ENCODE measurements at places on chromosomes 3 and 15.

GRCh38 chr15:67587331-67587730 is 44.8 kb downstream of the MAP2K5 start:
- DNase-seq, result no peak

GRCh38 chr3:143302638-143303171 is 183.1 kb downstream of the CHST2 start:
- peak; percentile 66 for DNase-seq

DNA sequence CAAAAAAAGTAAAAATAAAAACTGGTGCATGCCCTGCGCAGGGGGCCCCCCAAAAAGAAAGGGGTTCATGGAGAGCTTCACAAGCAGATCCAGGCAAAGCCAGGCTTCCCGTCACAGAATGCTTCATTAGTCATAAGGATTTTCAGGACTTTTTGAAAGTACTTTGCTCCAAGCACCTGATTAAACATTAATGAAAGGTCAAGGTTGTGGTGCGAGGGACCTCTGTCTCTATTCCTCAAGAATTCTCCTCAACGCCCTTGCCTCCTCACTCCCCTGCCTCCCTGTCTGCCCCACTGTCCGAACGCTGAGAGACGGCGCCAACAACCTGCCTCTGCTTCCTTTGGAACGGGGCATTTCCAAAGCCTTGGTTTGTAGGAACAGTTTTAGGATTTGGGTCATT is 240.1 kb upstream of the IGF1R start:
- DNase-seq, result peak; percentile 92

DNA sequence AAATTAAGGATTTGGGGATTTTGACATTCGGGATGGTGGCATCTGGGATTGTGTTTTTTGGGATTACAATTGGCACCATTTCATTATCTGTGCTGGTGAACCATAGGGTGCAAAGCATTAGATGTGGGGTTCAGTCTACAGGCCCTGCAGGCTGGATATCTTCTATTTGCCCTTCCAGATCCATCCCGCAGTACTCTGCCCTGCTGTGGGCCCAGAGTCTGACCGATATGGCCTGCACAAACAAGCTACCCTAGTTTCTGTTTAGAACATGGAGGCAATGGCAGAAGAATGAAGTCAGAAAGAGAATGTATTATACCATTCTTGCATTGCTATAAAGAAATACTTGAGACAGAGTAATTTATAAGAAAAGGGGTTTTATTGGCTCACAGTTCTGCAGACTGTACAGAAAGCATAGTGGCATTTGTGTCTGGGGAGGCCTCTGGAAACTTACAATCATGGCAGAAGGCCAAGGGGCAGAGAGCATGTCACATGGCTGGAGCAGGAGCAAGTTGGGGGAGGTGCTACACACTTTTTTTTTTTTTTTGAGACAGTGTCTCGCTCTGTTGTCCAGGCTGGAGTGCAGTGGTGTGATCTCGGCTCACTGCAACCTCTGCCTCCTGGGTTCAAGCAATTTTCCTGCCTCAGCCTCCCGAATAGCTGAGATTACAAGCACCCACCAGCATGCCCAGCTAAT is 93.7 kb downstream of the NCEH1 start:
- no peak for DNase-seq

DNA sequence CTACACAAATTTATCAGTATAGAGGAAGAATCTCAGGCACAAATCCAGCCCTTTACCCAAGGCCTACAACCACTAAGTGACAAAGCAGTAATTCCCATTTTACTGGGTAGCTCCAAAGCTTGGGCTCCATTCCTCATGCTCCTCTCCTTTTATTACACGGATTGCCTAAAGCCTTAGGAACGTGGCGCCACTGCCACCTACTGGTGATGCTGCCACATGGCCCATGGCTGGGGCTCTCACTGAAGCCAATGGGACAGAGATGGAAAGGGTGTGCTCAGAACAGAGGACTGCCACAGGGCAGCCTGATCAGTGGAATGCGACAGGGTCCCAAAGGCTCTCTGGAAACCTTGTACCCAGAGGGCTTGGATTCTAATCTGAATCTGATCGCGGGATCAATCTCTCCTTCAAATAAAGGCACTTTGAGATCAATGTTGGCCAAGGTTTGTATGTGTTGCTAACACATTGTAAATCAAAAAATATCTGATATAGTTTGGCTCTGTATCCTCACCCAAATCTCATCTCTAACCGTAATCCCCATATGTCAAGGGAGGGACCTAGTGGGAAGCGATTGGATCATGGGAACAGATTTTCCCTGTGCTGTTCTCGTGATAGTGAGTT is 33.5 kb upstream of the LYZL4 start:
- DNase-seq, result peak; percentile 76

DNA sequence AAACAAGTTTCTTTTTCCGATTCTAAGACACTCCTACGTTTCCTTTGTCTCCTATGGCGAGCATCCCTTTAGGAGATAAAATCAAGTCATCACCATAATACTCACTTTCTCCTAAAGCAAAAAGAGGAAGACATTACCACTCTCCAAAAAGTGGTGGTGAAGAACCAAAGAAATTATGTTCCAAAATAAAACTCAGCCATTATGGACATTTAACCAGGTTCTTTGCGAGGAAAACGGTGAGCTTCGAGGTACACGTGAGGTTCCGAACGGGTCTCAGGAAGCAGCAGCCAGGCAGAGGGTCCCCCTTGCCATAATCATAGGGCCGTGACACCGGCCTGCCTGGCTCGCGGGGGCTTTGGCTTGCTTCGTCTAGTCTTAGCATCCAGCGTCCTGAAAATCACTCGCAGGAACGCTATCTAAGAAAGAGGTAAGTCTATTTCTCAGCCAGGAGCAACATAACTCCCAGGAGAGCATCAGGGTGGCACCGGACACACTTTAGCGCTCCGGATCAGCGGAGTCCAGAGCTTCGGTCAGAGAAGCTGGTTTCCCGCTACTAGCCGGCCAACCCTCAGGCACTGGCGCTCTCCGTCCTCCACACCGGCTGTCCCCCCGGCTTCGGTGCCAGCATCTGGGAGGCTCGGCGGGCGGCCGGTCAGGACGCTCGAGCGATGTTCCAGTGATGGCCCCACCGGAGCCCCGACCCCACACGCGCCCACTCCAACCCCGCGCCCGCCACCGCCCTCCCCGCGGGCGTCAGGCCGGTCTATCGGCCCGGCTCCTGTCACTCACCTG is 581 bp downstream of the IP6K1 start:
- DNase-seq, result peak; percentile 53

- DNase-seq, result no peak
Observed at GRCh38 chr3:46068501-46068900, 41.2 kb upstream of the XCR1 start.

- DNase-seq, result no peak
Observed at GRCh38 chr15:90780916-90781315, 63.8 kb downstream of the BLM start.

DNA sequence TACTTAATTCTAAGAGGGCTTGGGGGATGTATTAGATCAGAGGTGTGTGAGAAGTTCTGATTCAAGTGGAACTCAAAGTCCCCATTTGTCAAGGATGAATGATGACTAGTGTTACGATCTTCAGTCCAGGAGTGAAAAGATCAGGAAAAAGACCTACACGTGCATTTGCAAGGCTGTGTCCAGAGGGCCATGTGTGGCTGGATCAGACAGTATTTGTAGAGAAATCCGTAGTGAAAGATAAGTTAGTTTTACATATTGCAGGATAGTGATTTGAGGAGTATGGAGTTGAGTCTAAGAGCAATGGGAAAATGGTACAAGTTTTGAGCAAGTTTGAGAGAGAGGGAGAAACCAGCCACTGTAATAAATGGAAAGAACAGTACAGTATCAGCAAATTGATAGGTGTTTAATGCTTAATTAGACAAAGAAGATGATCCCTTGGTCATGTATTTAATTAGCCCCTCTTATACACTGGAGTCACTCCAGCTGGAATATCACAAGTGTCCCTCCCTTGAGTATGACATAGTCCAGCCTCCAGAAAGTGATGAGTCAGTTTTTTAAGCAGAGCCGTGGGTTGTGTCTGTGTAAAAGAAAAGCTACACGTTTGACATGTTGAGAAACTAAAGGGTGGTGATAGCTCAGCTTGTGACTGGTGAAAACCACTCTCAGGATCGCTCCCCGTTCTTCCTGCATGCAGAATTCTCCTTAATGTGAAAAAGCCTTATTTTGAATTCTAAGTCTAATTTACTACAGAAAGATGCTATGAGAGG is 348.8 kb downstream of the ROBO1 start:
- no peak for DNase-seq

DNA sequence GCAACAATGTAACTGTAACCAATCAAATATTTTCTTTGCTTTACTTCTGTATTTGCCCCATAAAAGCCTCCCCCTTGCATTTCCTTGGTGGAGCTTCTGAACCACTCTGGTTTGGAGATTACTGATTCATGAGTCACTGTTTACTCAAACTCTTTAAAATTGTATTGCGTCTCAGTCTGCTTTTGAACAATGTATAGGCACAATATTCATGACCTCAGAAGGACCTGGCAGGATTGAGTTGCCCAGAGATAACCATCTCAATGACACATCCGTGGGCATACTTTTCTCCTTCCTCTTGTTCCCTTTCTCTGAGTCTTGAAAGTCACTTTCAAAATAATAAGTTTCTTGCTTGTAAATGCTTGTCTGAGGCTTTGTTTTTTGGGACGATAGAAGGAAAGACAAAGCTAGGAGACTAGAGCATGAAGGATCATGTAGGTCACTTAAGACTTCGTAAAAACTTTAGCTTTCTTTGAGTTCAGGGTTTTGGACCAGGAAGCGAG is 57.1 kb upstream of the POU1F1 start:
- peak; percentile 95 for DNase-seq

GRCh38 chr15:45362419-45362818 is 15.9 kb downstream of the GATM start:
- DNase-seq, result no peak

GRCh38 chr3:2889736-2890135 is 220.4 kb downstream of the IL5RA start:
- no peak for DNase-seq

DNA sequence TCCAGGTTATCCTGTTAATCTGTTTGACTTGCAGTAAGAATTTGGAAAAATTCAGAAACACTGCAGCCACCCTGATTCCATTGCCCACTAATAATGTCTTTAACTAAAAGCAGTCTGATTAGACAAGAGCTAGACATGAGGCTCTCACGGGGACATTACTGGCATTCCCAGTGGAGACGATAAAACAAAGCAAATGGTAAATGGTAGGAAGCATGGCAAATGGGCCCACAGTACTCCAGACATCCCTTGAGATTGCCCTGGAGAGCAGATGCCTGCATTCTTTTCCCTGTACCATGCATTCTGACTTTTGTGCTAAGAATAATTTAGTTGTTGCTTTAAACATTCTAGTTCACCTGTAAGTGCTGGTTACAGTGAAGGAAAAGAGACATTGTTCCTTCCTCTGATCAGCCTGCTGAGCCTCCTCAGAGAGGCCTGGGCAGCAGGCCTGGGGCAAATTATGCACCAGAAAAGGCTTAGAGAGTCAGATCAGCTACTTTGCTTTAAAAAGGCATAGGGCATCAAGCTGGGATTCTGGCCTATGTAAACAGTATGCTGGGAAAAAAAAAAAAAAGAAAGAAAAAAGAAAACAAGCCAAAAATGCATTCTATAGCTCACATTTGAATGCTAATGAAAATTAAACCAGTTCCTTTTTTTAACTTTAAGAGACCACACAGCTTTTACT is 204.6 kb downstream of the GABRG3 start:
- DNase-seq, result no peak

- DNase-seq, result no peak
Observed at GRCh38 chr15:61046291-61046690, 182.8 kb downstream of the RORA start.

DNA sequence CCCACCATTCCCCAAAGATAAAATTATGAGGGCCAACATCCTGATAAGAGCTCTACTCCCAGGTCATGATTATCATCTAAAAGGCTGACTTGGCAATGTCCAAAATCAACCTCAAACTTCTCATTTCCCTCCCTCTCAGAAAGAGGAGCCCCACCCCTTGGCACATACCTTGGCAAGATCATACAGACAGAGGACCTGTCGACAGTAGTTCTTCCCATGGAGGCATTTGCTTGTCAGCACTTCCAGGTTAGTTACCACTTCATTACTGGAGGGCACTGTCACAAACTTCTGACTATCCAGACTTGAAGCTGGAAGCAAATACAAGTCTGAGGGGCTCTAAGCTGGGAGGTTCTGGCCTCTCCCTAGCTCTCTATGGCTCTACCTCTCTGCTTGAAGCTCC is 37.8 kb downstream of the EIF3J start:
- no peak for DNase-seq

DNA sequence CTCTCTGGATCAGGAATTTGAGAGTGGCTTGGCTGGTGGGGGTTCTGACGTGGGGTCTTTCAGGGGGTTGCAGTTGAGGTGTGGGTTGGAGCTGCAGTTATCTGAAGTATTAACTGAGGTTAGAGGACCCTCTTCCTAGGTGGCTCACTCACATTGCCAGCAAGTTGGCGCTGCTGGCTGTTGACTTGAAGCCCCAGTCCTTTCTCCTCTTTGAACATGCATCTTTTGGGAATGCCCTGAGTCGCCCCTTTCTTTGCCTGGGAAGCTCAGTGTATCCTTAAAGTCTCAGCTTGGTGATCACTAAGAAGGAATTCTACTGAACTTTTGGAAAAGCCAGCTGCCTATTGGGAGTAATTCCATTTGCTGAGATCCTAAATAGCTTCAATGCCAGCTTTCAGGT is 13.0 kb upstream of the AMOTL2 start:
- no peak for DNase-seq

GRCh38 chr3:11290743-11291680 is 18.8 kb downstream of the ATG7 start:
- DNase-seq, result peak; percentile 42

GRCh38 chr3:10093678-10094077 is 14.4 kb downstream of the FANCD2OS start:
- no peak for DNase-seq

DNA sequence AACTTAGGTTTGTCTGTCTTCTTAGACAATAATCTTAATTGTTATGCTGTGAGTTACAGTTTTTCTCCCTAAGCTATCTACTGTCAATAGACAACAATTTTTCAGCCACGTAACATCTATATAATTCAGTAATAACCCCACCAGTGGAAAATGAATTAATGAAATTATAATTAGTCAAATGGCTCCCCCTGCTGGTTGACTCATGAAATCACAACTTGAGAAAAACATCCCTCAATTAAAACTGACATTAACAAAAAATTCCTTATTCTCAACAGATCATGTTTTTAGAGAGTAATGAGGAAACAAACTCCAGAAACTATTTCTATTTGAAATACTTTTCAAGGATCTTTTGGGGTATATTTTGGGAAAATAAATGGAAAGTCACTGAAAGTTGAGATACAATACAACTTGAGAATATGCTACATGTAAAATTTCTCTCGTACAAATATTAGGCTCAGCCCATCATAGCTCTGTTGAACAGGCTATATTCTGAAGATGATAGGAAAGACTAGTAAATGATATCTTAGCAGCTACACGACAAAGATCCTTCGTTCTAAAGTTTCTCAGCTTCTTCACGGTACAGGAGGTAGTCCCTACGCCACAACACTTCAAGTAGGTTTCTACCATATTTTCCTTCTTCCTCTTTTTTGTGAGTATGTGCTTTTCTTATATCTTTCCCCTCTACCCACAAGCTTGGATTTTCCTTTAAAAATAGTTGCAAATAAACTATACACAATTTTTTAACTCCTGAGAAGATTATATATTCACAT is 20.7 kb downstream of the PPP1R2 start:
- DNase-seq, result peak; percentile 38
